ENCODE measurements at places on chromosomes 5 and 9.

GRCh38 chr9:99873943-99874584 is 32.4 kb upstream of the STX17 start:
- no peak for DNase-seq

- DNase-seq: peak; percentile 95
Measured at GRCh38 chr5:69414885-69415583, at the start of gene MARVELD2. Gene MARVELD2, plus strand, starts transcription at chr5:69415116. Its CDS starts 4,270 bp downstream, at chr5:69419386.

GRCh38 chr5:43729846-43730478 is 127.0 kb downstream of the NNT start:
- DNase-seq: peak; percentile 42

DNA sequence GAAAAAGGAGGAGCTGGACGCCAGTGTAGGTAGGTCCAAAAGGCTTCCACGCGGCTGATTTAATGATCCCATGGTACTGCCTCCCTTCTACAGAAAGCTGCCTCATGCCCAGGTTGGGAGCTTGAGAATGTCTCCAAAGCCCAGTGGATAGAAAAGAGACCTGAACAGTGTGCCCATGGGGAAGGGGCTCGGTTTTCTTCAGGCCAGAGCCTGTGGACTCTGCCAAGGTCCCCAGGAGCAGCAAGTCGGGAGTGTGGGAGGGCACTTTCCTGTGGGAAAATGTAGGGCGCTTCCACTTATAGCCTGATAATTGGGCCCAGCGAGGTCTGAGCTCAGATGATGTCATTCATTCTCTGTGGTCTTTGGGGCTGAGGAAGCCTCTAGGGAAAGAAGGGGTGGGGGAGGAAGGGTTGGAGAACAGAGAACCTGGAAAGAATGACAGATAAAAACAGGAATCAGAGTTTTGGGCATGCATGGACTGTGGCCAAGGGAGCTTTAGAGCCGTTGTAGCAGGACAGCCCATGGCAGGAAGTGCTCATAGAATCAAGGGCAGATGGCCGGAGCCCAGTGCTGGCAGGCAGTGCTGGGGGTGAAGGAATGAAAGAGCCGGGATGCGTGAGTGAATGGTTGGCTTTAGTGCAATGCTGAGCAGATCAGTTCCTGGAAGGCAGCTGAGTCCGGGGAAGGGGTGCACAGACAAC is 42.5 kb upstream of the SH3PXD2B start:
- DNase-seq: no peak

DNA sequence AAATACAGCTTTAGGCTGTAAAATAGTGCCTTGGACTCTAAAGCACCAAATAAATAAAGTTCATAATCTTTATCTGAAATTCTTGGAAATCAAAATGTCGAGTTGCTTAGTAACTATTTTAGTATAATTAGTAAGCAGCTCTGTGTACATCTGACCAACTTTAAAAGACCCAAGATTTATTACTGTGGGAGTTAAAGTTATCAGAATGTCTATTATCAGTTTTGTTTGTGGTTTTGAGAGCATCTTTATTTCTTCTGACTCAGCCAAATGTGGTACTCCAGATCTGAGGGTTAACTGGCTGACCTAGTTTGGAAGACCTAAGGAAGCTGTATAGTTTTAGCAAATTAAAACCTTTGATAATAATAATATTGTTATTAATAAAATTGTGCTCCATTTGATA is 81.2 kb downstream of the PRLR start:
- no peak for DNase-seq

DNA sequence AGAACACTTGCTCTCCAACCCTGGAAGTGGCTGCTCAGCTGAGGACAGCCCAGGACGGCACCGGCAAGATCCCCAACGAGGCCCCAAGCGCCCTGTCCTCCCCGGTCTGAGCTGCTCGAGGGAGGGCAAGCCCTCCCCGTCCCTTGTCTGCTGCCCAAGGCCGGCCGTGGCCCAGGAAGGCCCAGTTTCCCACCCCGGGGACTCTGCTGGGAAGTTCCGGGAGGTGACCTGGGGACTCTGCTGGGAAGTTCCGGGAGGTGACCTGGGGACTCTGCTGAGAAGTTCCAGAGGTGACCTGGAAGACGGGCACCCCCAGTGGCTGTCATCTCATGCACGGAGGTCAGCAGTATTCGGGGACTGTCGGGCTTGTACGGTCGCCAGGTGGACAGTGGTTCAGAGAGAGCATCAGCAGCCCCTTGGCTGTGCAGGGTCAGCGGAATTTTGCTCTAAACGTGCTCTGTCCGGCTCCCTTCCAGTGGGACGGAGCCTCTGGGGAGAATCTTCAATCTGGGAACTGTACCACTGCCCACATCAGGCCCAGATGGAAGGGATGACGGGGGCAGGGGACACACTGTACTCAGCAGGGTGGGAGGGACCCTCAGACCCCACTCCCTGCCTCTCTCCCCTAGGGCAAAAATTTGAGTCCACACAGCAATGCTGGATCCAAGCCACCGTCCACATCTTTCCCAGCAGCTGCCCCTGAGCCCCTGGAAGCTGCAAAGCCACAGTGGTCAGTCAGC is 7.2 kb downstream of the NACC2 start:
- DNase-seq: no peak

DNA sequence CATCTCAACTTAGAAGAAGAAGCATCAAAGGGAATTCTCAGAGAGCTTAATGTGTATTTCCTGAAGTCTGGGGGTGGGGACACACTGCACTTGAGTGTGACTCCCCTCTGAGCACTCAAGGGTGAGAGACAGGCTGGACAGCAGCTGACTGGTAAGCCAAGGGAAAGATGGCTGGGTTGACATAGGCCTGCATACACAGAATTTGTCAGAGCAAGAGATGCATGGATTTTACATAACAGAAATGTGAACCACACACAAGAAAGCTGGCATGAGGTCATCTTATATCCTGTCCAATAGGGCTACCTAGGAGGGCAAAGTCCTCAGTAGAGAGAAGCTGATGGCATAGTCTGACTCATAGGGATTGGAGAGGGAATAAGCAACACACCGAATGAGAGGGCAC is 114.3 kb upstream of the EPB41L4A start:
- DNase-seq: no peak

- DNase-seq: no peak
Measured at GRCh38 chr5:72623323-72623722, 116.1 kb upstream of the ZNF366 start.

GRCh38 chr5:121628783-121629182 is 222.9 kb upstream of the FTMT start:
- no peak for DNase-seq

GRCh38 chr5:170479484-170479883 is 24.3 kb upstream of the KCNIP1 start:
- no peak for DNase-seq

- DNase-seq: no peak
Measured at GRCh38 chr9:110255034-110255462, 1.3 kb downstream of the TXN start.

- DNase-seq: no peak
Measured at GRCh38 chr9:103811462-103811861, 282.6 kb upstream of the SMC2 start.

DNA sequence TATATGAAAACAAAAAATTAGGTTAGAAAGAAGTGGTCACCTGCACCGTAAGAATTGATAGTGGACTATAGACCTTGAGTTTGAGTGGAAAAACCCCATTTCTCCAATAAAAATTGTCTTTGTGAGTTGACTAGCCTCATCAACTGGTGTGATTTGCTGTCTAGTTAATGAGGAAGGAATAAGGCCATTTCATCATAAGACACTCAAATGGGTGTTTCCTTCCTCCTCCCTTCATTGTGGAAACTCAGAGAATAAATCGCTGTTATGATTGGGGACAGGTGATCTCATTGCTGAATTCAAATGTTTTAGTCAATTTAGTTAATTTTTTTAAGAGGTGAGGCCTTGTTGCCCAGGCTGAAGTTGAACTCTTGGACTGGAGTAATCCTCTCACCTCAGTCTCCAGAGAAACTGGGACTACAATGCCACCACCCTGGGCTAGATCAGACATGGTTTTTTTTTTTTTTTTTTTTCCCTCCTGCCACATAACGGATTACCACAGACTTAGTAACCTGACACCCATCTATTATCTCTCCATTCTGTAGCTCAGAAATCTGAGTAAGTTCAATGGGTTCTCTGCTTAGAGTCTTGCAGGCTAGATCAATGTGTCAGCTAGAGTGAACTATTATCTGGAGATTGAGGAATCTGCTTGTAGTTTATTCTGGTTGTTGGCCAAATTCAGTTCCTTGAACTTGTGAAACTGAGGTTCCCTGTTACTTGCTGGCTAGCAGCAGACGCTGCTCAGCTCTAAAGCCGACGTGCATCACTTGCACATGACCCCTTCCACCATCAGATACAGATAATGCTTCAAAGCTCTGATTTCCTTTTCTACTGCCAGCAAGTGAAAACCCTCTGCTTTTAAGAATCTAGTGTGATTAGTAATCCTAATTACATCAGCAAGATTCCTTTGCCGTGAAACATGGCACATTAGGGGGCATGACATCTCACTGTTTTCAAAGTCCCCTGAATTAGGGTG is 663.8 kb upstream of the CDH9 start:
- DNase-seq: no peak

DNA sequence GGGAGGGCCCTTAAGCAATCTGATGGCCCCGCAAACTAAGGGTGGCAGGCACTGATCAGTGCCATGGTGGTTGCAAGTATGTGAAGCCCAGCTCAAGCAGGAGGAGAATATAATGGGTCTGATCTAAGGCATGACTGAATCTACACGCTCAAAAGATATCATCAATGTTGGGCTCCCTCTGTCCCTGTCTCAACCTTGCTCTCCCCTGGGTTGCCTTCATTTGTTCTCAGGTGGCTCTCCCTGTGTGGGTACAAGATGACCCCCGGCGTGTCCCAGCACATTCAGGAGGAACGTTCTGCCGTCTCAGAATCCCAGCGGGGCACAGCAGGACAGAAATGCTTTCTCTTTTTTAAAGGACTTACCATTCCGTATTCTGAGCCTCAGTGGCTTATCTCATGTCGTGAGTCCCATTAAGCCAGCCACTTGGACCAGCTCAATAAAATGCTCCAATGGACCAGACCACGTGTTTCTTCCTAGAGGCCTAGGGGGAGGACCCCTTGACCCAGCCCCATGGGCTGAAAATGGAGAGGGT is 12.0 kb upstream of the RNF130 start:
- DNase-seq: no peak

DNA sequence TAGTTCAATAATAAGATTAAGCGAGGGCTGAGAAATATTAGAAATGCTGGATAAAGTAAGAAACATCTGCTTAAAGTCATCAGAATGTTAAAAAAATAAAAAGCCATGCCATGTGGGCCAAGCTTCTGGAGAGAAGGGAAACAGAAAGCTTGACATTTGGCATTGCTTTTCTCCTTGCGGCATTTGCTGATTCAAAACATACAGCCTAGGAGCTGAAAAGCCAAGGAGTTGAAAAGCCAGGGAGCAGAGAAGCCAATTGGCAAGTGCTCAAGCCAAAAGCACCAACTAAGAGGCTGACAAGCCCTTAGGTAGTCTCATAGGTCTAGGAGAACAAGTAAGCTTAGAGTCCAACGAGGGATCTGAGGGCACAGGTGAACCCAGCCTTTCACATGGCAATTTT is 754.3 kb downstream of the TLE4 start:
- no peak for DNase-seq

DNA sequence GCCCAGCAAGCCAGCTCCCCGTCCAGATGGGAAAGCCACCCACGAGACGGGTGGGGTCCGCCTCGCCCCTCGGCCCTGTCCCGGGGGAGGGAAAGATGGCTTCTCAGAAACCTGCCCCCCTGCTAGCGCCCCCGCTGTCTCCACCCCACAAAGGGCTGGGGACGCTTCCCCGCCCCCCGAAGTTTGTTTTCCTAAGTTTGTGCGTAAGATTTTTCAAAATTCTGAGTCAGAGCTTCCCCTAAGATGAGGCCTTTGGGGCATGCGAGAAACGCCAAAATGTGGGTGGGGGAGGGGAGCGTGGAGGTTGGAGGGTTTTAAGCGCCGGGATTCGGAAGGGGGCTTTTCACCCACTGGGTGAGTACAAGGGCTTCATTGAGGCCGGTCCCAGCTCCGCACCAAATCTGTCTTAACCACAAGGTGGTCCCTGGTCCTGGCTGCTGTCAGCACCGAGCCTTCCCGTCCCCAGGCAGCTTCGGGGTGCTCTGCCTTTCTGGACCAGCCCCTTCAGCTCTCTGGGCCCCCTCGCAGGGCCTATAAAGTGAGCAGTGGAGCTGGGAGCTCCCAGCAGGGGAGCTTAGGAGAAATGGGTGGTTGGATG is 32.3 kb downstream of the PRRX2 start:
- DNase-seq: no peak

- DNase-seq: no peak
Measured at GRCh38 chr5:98570661-98571191, 202.7 kb upstream of the RGMB start.

GRCh38 chr5:169139480-169140050 is 161.4 kb downstream of the SLIT3 start:
- peak; percentile 30 for DNase-seq

- peak; percentile 37 for DNase-seq
Measured at GRCh38 chr5:74326571-74327338, 313.8 kb downstream of the ENC1 start.

GRCh38 chr9:117705386-117705785 is 1.2 kb downstream of the TLR4 start:
- no peak for DNase-seq

DNA sequence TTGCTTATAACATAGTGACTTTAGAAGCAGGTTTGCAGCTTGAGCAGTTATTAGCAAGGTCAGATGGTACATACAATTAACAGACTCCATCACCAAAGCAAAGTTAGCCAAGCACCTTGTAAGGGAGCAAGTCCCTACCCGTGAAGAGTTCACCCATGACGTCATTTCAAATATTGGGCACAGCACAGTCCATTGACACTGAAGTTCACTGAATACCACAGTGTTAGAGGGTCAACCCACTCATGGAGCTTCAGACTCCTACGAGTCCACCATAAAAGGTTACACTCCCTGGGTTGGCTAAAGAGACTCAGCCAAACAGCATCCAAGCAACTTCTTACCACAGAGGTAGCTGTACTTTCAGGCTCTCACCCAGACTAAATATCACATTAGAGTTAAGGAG is 77.5 kb downstream of the GALNT10 start:
- DNase-seq: no peak

DNA sequence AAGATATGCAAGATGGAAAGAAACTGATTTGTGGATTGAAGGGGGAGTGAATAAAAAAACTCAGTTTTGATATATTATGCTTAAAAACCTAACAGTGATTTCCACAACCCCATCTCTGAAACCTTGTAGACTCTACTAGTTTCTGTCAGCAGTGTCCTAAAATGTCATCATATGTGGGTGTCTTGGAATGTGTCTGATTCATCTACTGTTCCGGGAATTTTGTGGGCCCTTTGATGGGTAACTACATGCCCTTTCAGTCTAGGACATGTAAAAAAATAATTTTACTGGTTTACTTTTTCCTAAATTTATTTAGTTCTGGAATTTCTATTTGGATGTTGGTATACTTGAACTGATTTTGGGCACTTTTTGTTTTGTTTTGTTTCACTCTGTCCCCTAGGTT is 118.9 kb upstream of the NMUR2 start:
- DNase-seq: no peak

GRCh38 chr5:148455185-148455584 is 71.4 kb downstream of the FBXO38 start:
- DNase-seq: no peak

GRCh38 chr5:156531199-156531598 is 204.2 kb downstream of the SGCD start:
- DNase-seq: no peak

- no peak for DNase-seq
Measured at GRCh38 chr5:171849585-171850323, 64.1 kb downstream of the SMIM23 start.

Data from T47D (cell line).